ENCODE measurements at places on chromosomes 16 and 17.
A peak's percentile ranks its signal among the peaks of the same experiment; 100 is the strongest.

GRCh38 chr17:78226759-78227454 lies 4.5 kb upstream of the TMEM235 start:
- H3K27me3 ChIP-seq: peaks cover 16% of the 10 kb centered on the region
- no peaks in the 10 kb centered on the region for H3K36me3 ChIP-seq
- DNase-seq: no peak
- no peak overlapping the region for H3K27ac ChIP-seq

- H3K27me3 ChIP-seq: no peaks in the 10 kb centered on the region
- H3K4me3 ChIP-seq: peak overlapping the region; percentile 33
- peak; percentile 49 for DNase-seq
- no peaks in the 10 kb centered on the region for H3K36me3 ChIP-seq
- H3K4me1 ChIP-seq: peaks cover 10% of the 10 kb centered on the region
These were observed 54.8 kb upstream of the MAP3K14 start for GRCh38 chr17:45371414-45372324.

- H3K4me1 ChIP-seq: no peaks in the 10 kb centered on the region
- no peaks in the 10 kb centered on the region for H3K36me3 ChIP-seq
- H3K27ac ChIP-seq: no peak overlapping the region
- no peak overlapping the region for H3K4me3 ChIP-seq
- H3K27me3 ChIP-seq: no peaks in the 10 kb centered on the region
These were observed 57.7 kb upstream of the RBFOX3 start for GRCh38 chr17:79668344-79669250.

- H3K27me3 ChIP-seq: no peaks in the 10 kb centered on the region
- H3K4me3 ChIP-seq: no peak overlapping the region
- no peak overlapping the region for H3K27ac ChIP-seq
These were observed 108.2 kb downstream of the NPIPB5 start for GRCh38 chr16:22618842-22619241.

- no peak overlapping the region for H3K27ac ChIP-seq
- peaks cover 47% of the 10 kb centered on the region for H3K4me1 ChIP-seq
- H3K36me3 ChIP-seq: no peaks in the 10 kb centered on the region
These were observed 149.9 kb upstream of the PLCG2 start for GRCh38 chr16:81629034-81629802.

- DNase-seq: no peak
- H3K4me3 ChIP-seq: no peak overlapping the region
- H3K27ac ChIP-seq: no peak overlapping the region
- H3K4me1 ChIP-seq: no peaks in the 10 kb centered on the region
- H3K36me3 ChIP-seq: no peaks in the 10 kb centered on the region
These were observed 324.7 kb downstream of the BCAS3 start for GRCh38 chr17:61002316-61002736.

DNA sequence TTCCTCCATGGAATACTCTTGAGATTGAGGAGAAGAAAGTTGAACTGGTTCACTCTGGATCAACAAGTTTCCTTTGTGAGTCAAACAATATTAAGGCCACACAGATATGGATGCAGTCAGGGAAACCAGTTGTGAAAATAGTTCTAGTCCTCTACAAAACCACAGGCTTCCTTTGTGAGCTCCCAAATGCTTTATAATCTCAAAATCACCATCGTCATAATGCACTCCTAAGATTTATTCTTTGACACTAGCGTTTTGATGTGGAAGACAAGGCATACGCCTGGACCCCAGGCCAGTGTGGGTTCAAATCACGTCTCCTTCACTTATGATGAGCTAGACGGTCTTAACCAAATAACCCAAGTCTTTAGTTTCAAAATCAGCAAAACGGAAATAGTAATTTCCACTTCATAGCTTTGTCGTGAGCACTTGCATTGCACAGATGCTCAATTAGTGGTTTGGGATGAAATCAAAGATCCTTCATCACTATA lies 142.6 kb downstream of the STX8 start:
- peaks cover 37% of the 10 kb centered on the region for H3K4me1 ChIP-seq
- H3K27me3 ChIP-seq: no peaks in the 10 kb centered on the region
- no peaks in the 10 kb centered on the region for H3K36me3 ChIP-seq
- DNase-seq: no peak
- peak overlapping the region; percentile 78 for H3K27ac ChIP-seq

DNA sequence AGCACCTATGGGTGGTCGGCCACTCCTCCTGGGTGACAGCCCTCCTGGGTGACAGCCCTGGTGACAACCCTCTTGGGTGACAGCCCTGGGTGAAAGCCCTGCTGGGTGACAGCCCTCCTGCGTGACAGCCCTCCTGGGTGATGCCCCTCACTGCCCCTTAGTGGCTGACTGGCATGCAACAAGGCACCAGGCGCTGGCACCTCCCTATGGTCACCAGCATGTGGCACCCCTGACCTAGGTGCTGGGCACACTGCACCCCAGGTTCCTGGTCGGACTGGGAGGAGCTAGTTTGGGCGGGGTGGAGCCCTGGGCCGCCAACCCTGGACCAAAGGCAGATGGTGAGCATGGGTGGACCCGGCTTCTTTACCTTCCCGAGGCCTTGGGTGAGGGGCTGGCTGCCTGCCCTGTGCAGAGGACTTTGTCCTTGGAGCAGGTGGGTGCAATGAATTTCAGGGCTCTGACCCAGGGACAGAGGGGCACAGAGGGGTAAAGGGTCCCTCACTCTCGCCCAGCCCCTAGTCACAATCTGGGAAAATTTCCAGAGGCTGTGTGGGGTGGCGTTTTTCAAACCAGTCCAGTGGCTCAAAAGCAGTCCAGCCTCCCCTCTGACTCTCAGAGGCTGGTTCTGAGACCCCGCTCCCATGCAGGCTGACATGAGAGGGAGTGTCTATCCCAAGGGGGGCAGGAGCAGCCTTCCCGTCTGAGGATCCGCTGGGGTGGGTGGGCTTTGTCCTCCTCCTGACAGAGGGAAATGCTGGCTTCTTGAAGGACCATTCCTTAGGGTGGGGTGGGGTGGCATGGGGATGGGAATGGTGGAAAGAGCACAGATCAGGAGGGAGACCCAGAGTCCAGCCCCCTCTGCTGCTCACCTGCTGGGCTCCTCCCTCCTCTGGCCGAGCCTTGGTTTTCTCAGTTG lies 25.9 kb upstream of the TNFRSF13B start:
- no peaks in the 10 kb centered on the region for H3K36me3 ChIP-seq
- no peak overlapping the region for H3K4me3 ChIP-seq
- no peak overlapping the region for H3K27ac ChIP-seq

DNA sequence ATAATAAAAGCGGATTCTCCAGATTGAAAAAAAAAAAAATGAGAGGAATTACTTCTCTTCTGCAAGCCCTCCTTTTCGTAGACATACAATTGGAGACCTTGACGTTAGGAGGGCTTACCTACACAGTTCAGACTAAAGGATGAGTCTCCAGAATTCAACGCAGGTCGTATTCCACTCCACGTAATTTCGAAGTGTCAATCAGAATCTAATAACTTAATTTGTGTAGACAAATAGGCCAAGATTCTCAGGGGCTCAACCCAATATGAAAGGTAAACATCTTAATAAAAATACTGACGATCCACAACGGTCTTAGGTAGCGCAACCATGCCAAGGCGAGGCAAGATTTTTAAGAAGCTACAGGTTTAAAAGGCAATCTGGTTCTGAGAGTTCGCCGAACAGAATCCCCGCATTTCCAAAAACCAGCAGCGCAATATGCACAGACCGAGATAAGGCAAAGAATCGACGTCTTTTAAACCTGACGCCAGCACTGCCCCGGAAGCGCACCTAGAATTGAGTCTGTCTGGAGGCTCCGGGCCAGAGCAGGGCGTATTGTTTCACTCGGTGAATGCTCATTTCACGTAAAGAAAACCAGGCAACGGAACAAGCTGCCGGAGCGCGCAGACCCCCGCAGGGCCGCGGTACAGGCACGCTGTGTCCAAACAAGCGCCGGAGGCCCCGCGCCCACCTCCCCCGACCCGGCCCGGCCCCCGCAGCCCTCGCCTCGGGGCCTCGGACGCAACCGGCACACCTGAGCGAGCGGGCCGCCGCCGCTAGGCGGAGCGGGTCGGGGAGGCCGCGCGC lies 623 bp downstream of the MBTPS1 start:
- no peaks in the 10 kb centered on the region for H3K27me3 ChIP-seq
- peaks cover 46% of the 10 kb centered on the region for H3K4me1 ChIP-seq
- no peaks in the 10 kb centered on the region for H3K36me3 ChIP-seq
- peak overlapping the region; percentile 99 for H3K4me3 ChIP-seq

DNA sequence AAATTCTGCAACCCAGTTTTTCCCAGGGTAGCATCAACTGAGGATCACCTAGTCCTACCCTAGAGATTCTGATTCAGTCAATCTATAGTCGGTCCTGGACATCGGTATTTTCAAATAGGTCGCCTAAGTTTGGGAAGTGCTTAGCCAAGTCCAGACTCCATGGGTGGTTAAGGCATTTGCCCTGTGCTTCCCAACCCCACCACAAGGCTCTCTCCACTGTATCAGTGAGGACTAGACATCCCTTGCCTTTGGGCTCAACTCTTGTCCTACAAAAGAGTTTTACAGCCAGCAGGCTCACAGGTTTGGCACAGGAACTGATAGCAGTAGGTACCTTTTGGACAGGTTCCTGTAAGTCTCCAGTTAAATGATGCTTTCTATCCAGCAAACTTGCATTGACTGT lies 13.8 kb downstream of the HYDIN start:
- H3K4me3 ChIP-seq: no peak overlapping the region
- DNase-seq: no peak
- no peaks in the 10 kb centered on the region for H3K36me3 ChIP-seq
- no peaks in the 10 kb centered on the region for H3K27me3 ChIP-seq
- H3K27ac ChIP-seq: no peak overlapping the region

DNA sequence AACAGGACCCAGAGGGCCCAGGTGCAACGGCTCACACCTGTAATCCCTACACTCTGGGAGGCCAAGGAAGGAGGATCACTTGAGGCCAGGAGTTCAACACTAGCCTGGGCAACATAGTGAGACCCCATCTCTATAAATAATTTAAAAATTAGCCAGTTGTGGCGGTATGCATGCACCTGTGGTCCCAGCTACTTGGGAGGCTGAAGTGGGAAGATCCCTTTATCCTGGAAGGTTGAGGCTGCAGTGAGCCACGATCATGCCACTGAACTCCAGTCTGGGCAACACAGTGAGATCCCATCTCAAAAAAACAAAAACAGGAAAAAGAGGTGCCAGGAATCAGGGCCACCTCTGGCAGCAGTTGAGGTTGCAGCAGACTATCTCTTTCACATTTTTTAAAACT lies 85.7 kb upstream of the NUDT7 start:
- no peaks in the 10 kb centered on the region for H3K36me3 ChIP-seq
- no peak overlapping the region for H3K4me3 ChIP-seq
- no peak for DNase-seq
- no peak overlapping the region for H3K27ac ChIP-seq
- peaks cover 10% of the 10 kb centered on the region for H3K4me1 ChIP-seq
- no peaks in the 10 kb centered on the region for H3K27me3 ChIP-seq

GRCh38 chr16:5478036-5478435 lies 380.4 kb upstream of the EEF2KMT start:
- no peaks in the 10 kb centered on the region for H3K4me1 ChIP-seq
- no peak overlapping the region for H3K4me3 ChIP-seq
- no peak for DNase-seq

GRCh38 chr17:17551361-17551760 lies 40.1 kb downstream of the PEMT start:
- no peak overlapping the region for H3K27ac ChIP-seq
- H3K4me3 ChIP-seq: no peak overlapping the region
- no peaks in the 10 kb centered on the region for H3K4me1 ChIP-seq
- no peak for DNase-seq
- H3K27me3 ChIP-seq: no peaks in the 10 kb centered on the region

DNA sequence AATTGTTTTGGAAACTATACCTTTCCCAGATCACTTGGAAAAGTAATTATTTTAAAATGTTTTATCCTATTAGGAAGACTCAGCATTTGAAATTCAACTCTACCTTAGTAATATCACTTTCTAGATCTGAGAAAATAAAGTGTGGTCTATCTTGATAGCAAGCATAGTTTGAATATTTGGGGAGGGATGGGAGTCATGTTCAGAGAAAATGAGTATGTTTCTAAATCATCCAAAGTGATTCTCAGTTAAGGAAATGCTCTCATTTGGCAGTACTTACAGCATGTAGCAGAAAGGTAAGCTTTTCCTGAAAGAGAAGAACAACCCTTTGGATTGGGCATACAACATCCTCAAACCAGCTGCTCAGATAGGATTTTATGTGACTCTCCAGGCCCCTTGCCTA lies 6.9 kb downstream of the C17orf75 start:
- H3K27me3 ChIP-seq: no peaks in the 10 kb centered on the region
- H3K36me3 ChIP-seq: no peaks in the 10 kb centered on the region
- no peak overlapping the region for H3K4me3 ChIP-seq

DNA sequence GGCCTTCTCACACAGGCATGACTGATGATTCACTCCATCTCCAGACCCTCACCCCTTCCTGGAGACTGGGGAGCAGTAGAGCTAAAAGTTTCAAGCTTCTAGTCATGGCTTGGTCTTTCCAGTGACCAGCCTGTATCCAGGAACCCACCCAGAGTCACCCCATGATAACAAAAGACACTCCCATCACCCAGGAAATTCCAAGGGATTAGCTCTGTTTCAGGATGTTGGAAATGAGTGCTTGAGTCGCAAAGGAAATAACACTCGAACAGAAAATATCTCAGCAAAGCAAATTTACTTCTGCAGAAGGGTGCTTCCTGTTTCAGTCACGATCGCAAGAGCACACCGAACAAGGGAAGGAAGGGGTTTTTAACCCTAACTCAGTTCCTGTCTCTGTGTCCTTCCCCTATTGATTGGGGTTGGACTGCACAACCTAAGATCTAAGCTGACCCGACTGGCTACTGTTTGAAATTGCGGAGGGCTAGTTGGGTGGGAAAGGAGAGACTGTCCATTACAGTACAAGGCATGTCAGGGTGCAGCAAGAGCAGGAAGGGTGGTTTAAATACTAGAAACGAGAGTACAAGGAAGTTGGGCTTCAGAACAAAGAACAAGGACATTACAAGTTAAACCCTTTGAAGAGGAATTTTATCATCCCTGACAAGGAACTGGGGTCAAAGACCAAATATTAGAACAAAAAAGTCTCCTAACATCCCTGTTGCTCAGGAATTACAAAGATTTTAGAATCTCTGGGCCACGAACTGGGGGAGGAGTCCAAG lies 224.4 kb upstream of the CACNG5 start:
- no peak overlapping the region for H3K4me3 ChIP-seq
- H3K36me3 ChIP-seq: no peaks in the 10 kb centered on the region
- H3K4me1 ChIP-seq: no peaks in the 10 kb centered on the region
- no peaks in the 10 kb centered on the region for H3K27me3 ChIP-seq
- no peak overlapping the region for H3K27ac ChIP-seq

DNA sequence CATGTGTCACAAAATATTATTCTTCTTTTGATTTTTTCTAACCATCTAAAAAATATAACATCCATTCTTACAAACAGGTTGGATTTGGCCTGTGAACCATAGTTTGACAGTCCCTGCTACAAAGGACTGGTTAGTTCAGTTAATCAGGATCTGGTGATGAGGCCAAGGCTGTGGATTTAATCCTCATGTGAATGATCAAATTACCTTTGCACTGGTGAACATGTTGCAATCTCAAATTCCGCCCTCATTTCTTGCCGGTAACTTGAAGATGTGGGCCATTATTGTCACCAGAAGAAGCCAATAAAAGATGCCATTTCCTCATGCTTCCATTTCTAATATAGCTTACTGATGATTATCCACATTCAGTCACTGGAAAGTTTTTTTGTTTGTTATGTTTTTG lies 35.3 kb upstream of the YPEL2 start:
- H3K4me3 ChIP-seq: no peak overlapping the region
- DNase-seq: no peak
- H3K27me3 ChIP-seq: no peaks in the 10 kb centered on the region
- H3K27ac ChIP-seq: no peak overlapping the region
- H3K36me3 ChIP-seq: no peaks in the 10 kb centered on the region

- H3K4me1 ChIP-seq: no peaks in the 10 kb centered on the region
- no peak overlapping the region for H3K27ac ChIP-seq
- DNase-seq: no peak
- no peaks in the 10 kb centered on the region for H3K27me3 ChIP-seq
These were observed 503 bp downstream of the C16orf54 start for GRCh38 chr16:29745121-29745852.

All from tibial nerve (tissue), 4 donors.